ENCODE measurements at places on chromosomes 16 and 17.

DNA sequence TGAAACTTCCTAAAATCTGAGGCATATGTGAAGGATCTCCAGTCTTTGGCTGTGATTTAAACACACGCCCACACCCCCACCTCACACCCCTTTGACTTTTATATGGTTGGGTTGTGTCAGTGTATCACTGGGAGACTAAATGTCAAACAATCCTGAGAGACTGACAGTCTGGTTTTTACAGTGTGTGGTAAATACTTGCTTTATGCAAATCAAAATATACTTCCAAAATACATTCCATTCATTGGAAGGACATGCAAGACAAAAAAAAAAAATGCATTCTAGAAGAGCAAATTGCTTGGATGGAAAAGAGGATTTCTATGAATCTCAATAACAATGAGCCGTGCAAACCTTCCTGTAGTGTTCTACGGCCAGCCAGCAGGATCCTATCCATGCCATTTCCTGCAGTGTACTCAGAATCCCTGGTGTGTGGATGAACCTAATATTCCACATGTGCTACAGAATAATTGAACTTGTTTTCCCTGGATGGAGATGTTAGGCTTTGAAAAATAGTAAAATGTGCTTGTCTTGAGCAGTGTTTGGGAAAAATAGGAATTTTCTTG, 602.1 kb upstream of the GOT2 start:
- no peak for DNase-seq

DNA sequence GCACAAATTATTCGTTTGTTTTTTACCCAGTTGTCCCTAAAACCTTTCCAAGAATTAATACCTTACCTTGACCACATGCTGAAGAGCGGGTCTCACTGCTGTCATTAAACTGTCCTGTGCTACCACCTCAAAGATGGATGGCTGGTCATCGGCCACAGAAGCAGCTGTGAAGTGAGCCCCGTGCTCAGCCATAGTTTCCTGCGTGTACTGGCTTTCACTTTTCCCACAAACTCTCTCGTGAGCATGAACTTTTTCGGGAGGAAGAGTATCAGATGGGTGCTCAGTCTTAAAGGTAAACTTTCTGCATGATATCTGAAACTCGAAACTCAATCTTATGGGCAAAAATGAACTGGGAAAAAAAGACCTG, 558 bp downstream of the PEX12 start:
- no peak for DNase-seq

DNA sequence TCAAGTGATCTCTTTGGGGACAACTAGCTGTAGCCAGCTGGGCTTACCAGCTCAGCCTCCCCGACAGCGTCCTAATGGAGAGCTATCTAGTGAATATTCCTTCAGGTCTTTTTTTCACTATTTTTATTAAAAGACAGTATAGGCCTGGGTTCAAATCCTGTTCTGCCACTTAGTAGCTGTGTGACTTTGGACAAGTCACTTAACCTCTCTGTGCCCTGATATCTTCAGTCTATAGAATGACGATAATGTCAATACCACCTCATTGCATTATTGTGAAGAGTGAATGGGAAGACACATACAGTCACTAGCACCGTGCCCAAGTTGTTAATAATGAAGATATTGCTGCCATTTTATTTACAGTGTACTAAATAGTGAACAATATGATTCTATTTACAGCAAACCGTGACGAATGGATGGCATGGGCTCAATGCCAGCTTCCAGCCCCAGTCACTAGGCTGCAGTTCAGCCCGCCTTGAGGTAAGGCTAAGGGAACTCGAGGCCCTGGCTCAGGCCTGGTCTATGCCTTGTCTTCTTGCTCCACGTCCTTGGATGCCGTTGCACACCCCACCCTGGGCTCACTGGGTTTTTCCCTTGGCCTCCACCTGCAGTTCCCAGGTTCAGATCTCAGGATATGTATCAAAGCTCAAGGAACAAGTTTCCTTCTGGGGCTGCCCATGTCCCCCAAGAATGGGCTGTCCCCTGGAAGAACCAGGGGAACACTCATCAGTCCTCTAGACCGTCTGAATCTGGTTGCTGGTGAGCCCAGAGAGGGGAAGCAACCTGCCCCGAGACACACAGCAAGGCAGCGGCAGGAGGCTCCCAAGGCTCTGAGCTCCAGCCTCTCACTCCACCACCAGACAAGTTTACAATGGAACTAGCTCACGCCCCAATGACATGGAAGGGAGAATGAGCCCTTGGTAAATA, 95.4 kb upstream of the TNRC6C start:
- DNase-seq: no peak

DNA sequence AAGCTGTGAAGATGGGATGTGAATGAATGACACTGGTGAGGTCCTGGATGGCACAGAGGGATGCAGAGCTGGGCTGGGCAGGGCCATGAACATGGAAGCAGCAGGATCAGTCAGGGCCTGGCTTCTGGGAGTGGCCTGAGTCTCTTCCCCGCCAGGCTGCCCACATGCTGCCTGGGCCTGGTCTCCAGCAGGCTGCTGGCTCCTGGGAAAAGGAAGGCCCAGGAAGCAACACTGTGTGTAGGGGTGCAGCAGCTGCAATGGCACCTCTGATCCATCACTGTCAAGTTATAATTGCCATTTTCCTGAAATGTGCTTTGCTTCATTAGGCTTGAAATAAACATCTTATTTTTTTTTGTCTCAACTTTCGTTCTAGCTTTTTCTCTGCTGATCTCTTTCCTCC, 260.2 kb upstream of the N4BP1 start:
- DNase-seq: no peak

- DNase-seq: no peak
These were observed 37.1 kb upstream of the CSNK2A2 start for GRCh38 chr16:58234831-58235595.

DNA sequence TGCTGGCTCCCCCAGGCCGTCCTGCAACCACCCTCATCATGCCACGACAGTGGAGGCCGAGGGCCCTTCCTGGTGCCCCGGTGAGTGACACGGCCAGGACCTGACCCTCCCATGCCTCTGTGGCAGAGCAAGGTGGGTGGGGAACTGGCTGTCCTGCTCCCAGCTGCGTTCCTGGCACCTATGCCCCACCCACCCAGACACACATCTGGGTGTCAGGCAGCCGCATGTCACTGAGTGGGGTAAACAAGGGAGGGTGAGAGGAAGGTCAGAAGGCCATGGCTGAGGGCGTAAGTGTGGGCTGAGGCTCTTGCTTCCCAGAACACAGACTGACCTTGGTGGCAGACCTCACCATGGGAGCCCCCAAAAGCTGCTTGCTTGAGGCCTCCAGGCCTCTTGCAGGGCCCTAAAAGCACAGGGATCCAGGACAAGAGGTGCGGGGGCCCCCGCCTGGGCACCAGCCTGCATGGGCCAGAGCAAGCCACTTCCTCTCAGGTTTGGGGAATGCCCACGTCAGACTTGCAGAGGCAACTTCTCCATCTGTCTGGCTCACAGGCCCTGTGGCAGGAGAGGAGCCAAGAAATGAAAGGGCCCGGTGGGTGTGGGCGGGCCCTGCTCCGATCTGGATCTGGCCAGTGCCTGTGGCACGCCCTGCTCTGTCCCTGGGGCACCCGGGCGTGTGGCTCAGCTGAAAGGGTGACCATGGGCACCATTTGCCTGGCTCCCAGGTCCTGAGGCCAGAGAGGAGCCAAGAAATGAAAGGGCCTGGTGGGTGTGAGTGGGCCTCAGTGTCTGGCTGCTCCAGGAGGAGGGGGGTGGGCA, 3.9 kb upstream of the CCDC57 start:
- DNase-seq: peak; percentile 27

- no peak for DNase-seq
These were observed 973 bp downstream of the SLC7A6 start for GRCh38 chr16:68265078-68265920.

DNA sequence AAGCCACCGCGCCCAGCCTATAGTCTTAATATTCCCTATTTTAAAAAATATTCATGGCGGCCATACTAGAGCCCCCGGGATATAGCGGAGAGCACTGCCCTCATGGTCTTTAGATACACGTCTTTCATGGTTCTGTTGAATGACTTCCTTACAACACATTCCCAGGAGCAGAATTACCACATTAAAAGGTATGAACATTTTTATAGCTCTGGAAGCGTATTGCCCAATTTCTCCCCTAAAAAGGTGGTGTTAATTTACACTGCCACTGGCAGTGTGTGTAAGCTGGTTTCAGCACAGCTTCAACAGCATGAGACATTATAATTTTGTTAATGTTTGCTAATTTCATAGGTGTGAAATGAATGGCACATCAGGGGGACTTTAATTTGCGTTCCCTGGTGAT, 19.0 kb downstream of the C17orf100 start:
- no peak for DNase-seq

DNA sequence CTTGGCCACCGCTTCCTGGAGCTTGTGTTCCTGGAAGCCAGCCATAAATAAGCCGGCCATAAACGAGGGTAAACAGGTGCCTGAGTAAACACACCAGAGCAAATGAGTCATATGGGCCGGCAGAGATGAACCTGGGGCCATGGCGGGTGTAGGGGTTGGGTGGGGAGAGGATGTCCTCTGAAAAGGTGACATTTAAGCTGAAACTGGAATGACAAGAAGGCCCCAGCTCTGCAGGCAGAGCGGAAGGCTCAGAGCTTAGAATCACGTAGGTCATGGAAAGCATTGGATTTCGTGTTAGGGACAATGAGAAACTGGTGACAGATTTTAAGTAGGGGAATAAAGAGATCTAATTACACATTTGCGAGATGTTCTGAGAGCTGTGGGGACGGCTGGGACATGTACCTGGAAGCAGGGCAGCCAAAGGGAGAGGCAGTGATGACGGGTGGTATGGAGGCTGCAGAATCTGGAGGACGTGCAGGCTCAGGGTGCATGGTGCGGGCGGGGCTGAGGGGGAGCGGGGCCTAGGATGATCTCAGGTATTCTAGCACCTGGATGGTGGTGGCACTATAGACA, 8.1 kb upstream of the DNASE1 start:
- no peak for DNase-seq

DNA sequence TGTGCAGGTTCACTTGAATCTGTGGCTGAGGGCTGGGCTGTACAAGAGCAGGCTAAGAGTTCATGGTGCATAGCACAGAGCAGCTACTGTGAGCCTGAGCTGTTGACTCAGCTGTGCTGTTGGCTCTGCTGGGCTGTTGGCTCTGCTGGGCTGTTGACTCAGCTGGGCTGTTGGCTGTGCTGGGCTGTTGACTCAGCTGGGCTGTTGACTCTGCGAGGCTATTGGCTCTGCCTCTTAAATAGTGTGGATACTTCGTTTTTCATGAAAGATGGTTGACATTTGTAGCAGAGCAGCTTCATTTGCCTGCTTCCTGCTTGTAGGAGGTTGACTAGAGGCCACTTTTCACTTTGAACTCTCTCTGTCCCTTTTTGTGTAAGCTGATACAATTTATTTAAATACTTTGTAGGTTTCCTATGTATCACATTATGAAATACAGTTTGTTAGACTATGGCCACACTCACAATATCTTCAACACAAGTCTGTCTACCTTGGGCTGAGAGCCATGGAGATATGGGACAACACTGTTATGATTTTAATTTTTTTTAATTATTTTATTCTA, 40.3 kb upstream of the CCNF start:
- DNase-seq: no peak

DNA sequence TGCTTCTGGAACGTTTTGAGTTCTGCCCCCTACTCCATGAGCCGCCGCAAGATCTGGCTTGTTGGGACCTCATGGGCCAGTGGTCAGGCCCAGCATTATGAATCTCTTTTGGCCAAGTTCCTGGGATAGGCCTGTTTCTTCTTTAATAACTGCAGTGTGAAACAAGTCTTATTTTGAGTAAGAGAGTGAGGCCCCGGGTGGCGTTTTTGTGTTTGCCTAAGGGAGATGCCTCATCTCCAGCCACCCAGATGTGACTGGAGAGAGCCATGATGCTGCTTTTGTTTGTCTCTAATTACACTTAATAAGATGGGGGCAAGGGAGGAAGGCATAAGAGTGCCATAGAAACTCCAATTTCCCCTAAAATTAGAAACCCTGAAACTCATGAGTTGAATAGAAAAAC, 39.8 kb downstream of the KSR1 start:
- no peak for DNase-seq

GRCh38 chr17:45374501-45374900, 57.7 kb upstream of the MAP3K14 start:
- DNase-seq: no peak

- no peak for DNase-seq
These were observed 44.8 kb upstream of the MED13 start for GRCh38 chr17:62109924-62110323.

DNA sequence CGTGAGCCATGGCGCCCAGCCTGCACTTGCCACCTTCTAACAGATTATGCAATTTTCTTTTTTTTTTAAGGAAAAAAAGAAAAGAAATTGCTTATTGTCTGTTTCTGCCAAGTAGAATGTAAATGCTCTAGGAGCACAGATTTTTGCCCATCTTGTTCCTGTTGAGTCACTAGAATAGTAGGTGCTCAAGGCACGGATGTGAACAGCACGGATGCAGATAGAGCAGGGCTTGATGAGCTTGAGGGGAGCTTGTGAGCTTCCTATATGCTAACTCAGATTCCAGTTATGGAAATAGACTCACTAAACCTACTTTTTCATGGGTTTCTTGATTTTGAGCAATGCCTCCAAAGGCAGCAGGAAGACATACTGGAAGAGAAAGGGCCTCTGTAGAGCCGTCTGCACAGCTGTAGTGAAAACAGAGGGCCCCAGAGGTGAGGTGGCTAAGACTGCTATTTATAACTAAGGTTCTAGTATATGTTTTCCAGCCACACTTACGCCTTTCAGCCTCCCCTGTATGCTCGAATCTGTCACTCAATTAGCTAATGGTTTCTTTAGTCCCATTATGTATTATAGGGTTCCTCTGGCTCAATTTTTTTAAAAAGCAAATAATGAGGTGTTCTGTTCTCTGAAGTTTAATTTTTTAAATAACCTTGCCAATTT, 72.8 kb downstream of the WWP2 start:
- no peak for DNase-seq

DNA sequence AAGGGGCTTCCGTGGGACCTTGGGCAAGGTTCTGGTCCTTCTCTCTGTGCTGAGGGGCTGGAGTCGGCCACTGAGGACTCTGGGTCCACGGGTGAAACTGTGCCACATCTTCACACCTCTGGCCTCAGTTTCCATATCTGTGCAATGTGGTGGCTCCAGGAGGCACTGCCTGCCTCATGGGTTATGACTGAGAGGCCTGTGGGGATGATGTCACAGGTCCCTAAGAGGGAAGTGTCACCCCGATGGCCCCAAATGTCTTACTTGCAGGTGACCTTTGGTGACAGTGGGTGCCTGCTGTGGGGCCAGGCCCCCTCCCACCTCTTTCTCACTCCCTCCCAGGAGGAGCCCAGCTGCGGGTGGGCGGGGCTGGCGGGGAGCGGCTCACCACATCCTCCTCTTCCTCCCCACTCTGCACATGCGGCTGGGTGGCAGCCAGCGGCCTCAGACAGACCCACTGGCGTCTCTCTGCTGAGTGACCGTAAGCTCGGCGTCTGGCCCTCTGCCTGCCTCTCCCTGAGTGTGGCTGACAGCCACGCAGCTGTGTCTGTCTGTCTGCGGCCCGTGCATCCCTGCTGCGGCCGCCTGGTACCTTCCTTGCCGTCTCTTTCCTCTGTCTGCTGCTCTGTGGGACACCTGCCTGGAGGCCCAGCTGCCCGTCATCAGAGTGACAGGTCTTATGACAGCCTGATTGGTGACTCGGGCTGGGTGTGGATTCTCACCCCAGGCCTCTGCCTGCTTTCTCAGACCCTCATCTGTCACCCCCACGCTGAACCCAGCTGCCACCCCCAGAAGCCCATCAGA, at the start of gene IL21R:
Gene IL21R (plus strand): TSS at position 407 of the 801 bp plus-strand sequence. CDS start 27,898 bp downstream, outside the sequence.
- no peak for DNase-seq

GRCh38 chr16:8634991-8635736, 13.7 kb downstream of the METTL22 start:
- no peak for DNase-seq

Data from C1 segment of cervical spinal cord (tissue), 14 donors.